Dermis microvascular lymphatic vessel endothelial cell (primary cell): ENCODE measurements at places on chromosomes 5 and 9. TPM values are rescaled to one million over a fixed set of nuclear protein-coding genes. Genes with fewer than 3 reads are reported as not detected.

Gene PTGDS
- 0.13 and 0.25 TPM in 2 replicates for total RNA-seq

Gene BSPRY
- total RNA-seq: not detected in 2 replicates

Gene SPATA9
- 0.13 TPM in 1 of 2 replicates, not detected in the other for total RNA-seq

Gene PTGES
- total RNA-seq: 0.25 and 0.26 TPM in 2 replicates

Gene GABRA6
- total RNA-seq: not detected in 2 replicates

Gene PCDHGA2
- 0.39 and 1.1 TPM in 2 replicates for total RNA-seq

Gene QSOX2
- total RNA-seq: 5.1 and 6.4 TPM in 2 replicates

Gene DRD1
- not detected in 2 replicates for total RNA-seq

Gene EPB41L4B
- 0.39 and 0.51 TPM in 2 replicates for total RNA-seq

Gene FABP6
- not detected in 2 replicates for total RNA-seq

Gene TMC1
- 0.25 and 0.26 TPM in 2 replicates for total RNA-seq

Gene TSSK1B
- total RNA-seq: not detected in 2 replicates

Gene PFN3
- not detected in 2 replicates for total RNA-seq

Gene SLC34A3
- not detected in 2 replicates for total RNA-seq

Gene PCDHA5
- under 0.01 TPM in 2 replicates for total RNA-seq

Gene VAV2
- total RNA-seq: 15.0 and 20.6 TPM in 2 replicates

Gene SLC1A3
- not detected in 2 replicates for total RNA-seq

Gene SPATA24
- total RNA-seq: 6.6 and 8.1 TPM in 2 replicates

Gene TRIM52
- 3.3 and 5.8 TPM in 2 replicates for total RNA-seq

Gene CDH9
- not detected in 2 replicates for total RNA-seq

Gene CFAP90
- total RNA-seq: not detected in 2 replicates

Gene PRDM9
- total RNA-seq: not detected in 2 replicates

Gene NRG2
- total RNA-seq: 0.51 and 0.77 TPM in 2 replicates

Gene WNT8A
- not detected in 2 replicates for total RNA-seq

Gene SLC9A3
- 0.51 and 1.4 TPM in 2 replicates for total RNA-seq

Gene ZNF366
- total RNA-seq: 1.6 and 1.9 TPM in 2 replicates

Gene IL33
- total RNA-seq: 2.8 and 9.9 TPM in 2 replicates

Gene GTF2H2
- 7.8 and 9.1 TPM in 2 replicates for total RNA-seq

Gene RNF180
- 1.2 and 2.9 TPM in 2 replicates for total RNA-seq

Gene ESM1
- total RNA-seq: 69.5 and 73.0 TPM in 2 replicates

Gene LCN15
- total RNA-seq: 0.13 TPM in 1 of 2 replicates, not detected in the other

Gene SLC6A19
- not detected in 2 replicates for total RNA-seq

Gene MRRF
- 29.8 and 34.1 TPM in 2 replicates for total RNA-seq

Gene GPR150
- 0.13 TPM in 2 replicates for total RNA-seq

Gene RANBP3L
- under 0.01 and 0.13 TPM in 2 replicates for total RNA-seq

Gene CAPSL
- total RNA-seq: not detected in 2 replicates

Gene MYOZ3
- 0.13 and 0.25 TPM in 2 replicates for total RNA-seq

Gene SPARC
- 509 and 525 TPM in 2 replicates for total RNA-seq

Gene CCL27
- not detected in 2 replicates for total RNA-seq
